Hematopoietic multipotent progenitor cell treated with erythropoietin and hydrocortisone succinate and interleukin-3 and kit ligand, for 6 days (in vitro differentiated cells): ENCODE measurements at places on chromosomes 3 and 15.

GRCh38 chr15:48001393-48002039, 119.3 kb upstream of the SLC24A5 start:
- peak; percentile 25 for DNase-seq

- DNase-seq, result no peak
Measured at GRCh38 chr3:46711760-46712159, 5.9 kb downstream of the PRSS50 start.

- peak; percentile 77 for DNase-seq
Measured at GRCh38 chr3:4814305-4814903, 164.8 kb upstream of the BHLHE40 start.

GRCh38 chr3:66394019-66394752, 106.6 kb downstream of the LRIG1 start:
- no peak for DNase-seq

- DNase-seq, result no peak
Measured at GRCh38 chr15:93068581-93069199, 20.3 kb downstream of the RGMA start.

DNA sequence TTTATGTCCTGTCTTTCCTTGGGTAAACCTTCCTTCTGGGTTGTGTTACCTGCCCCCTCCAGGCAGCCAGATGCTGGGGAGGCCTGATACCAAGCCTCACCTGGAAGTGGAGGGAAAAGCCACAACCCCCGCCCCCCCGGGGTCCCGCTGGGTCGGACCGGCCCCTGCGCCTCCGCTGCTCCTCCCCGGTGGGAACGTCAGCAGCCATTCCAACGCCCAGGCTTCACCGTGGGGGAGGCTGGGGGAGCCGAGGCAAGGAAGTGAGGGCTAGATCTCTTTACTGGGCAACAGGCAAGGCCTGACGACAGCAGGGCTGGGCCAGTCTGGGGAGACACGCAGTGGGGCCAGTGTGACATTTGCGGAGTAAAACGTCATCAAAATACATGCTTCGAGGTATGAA, 53.0 kb upstream of the SNRPA1 start:
- no peak for DNase-seq

DNA sequence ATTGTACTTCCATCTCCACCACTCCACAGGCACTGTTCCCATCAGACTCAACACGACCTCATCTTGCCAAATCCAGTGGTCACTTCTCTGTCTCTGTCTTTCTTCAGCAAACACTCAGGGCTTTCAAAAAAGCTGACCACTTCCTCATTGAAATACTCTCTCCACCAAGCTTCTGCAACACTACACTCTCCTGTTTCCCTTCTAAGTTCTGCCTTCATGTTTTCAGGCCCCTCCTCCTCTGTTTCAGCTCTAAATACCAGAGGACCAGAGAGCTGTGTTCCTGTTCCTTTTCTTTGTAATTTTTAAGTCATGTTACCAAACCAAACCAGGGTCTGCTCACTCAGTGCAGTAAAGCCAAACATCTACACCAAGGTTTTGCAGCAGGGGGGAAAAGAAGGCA, 33.8 kb upstream of the ACP3 start:
- DNase-seq, result peak; percentile 76

GRCh38 chr3:112010636-112011035, 11.9 kb downstream of the TAGLN3 start:
- DNase-seq, result no peak
